ENCODE measurements at places on chromosomes 1 and 21.
A peak's percentile ranks its signal among the peaks of the same experiment; 100 is the strongest.

GRCh38 chr1:178563099-178563820 lies 50.4 kb downstream of the TEX35 start:
- no peak for DNase-seq

GRCh38 chr1:57795886-57796285 lies 372.0 kb upstream of the DAB1 start:
- DNase-seq: no peak

- DNase-seq: no peak
These were observed 2.9 kb downstream of the CRNN start for GRCh38 chr1:152411134-152411533.

DNA sequence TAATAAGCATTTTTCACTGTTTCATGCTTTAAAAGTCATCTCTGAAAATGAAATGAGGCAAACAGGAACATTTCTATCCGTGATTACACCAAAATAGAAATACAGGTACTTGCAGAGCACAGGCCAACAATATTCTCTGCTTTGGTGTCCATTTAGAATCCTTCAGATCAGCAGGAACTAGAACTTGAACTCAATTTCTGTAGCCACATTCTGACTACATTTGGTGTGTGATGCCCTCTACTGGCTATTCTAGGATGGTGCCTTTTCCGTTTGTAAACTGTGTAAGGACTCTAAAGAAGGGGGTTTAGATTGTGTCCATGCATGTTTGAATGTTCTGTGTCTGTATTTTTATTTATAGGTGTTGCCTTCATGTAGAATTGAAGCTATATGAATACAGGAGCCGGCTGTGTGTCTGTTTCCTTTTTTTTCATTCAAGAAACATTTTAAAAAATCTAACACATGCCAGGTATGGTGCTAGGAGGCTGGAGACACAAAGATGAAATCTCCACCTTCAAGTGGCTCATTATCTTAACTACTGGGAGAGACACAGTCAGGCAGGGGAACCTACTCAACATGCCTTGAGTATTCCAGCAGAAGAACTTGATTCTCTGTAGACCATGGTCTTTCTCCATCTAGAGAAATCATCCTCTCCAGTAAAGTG lies 7.6 kb upstream of the ZNF326 start:
- DNase-seq: no peak

GRCh38 chr1:29953961-29954360 lies 717.6 kb downstream of the PTPRU start:
- no peak for DNase-seq

DNA sequence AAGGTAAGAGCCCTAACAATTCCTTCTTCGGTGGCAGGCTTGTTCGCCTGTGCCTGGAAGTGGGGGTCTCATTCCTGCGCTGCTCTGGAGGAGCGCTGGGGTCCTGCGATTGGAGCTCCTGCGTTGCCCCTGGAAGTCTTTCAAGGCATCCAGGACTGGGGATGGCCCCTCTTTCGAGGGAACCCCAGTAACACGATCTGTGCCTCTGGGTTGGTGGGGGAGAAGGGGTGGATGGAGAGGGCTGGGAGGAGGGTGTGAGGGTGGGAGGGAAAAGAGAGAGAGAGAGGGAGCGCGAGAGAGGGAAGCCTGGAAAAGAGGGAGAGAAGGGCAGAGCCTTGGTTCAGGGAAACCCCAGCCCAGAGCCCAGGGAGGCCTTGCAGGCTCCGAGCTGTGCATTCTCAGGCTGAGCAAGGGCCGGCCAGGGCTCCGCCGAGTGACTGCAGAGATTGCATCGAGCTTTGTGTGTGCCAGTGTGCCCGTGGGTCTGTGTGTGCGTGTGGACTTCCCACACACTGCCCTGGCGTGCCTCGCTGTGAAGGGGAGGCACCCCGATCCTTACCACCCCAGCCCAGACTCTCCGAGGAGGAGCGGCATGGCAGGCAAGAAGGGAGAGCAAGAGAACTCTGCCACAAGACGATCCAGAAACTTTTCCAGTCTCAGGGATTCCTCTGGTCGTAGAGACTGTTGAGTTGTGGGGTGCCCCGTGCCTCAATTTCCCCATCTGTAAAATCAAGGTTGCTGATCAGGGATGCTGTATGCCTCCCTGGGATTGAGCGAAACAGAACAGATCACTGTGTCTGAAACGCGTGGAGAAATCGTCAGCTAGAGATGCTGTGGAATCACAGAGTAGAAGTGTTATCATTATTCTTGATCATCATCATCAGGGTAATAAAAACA lies 619 bp downstream of the BCL9 start:
- DNase-seq: peak; percentile 28

GRCh38 chr1:245754463-245754961 lies 599.7 kb downstream of the KIF26B start:
- DNase-seq: no peak

- DNase-seq: no peak
These were observed 70.2 kb upstream of the S1PR1 start for GRCh38 chr1:101166583-101167120.

- DNase-seq: no peak
These were observed 123.3 kb downstream of the PRDM2 start for GRCh38 chr1:13823126-13823880.

DNA sequence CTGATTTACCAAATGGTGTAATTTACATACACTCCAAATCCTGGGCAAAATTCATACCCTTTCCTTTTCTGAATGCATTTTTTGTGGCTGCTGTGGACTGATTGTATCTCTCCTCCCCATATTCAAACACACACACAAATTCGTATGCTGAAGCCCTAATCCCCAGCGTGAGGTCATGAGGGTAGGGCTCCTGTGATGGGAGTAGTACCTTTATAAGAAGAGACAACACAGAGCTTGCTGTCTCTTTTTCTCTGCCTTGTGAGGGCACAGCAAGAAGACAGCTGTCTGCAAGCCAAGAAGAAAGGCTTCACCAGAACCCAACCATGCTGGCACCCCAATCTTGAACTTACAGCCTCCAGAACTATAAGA lies 24.4 kb downstream of the DUSP10 start:
- no peak for DNase-seq

DNA sequence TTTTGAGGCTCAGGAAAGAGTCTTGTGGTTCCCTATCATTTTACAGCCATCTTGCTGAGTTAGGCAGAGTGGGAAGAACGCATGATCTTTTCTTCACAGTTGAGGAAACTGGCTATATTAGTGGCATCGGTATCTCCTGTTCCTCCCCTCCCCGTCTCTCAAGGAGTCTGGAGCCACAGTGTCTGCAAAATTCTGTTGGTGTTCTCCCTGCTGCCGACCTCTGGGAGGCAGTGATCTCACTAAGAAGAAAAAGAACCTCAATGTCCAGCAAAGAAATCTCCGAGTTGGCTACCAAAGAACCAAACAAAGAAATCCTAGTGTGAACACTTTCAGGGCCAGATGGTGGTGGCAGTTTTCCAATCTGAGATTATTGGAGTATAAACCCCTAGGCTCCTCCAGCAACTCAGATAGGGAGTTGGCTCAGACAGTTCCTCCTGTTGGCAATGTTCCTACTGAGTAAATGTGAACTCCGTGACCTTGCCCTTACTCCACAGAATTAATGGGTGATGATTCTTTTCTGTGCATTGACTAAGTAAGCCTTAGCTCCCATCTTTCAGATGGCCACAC lies 41.2 kb downstream of the PRAMEF20 start:
- DNase-seq: no peak

DNA sequence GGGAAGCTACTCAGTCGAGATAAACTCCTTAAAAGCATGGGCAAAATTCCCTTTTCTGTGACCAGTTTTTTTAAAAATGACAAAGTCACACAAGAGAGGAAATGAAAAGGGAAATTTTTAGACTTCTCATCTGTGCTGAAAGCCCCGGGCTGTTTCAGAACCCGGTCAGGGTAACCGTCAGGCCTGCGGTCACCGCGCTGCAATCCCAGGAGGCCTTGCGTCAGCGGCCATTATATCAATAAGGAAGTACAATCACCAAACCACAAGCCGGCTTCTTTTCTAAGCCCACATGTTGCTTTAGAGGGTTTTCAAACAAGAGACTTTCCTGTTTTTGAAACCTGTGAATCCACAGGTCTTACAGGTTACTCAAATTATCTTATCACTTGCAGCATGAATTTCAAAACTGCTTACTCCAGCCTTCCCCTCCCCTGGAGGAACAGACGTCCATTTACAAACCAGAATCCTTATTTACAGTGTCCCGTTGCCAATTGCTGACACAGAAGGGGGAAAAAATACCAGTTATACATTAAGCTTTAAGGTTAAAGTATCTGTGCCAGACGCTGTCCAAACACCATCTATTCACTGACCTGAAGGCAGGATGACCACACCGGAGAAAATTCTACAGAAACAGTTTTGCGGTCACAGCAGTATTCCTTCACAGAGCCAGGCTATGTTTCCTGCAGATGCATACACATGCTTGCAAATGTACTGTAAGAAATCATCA lies 165.3 kb downstream of the TOMM20 start:
- DNase-seq: peak; percentile 87

DNA sequence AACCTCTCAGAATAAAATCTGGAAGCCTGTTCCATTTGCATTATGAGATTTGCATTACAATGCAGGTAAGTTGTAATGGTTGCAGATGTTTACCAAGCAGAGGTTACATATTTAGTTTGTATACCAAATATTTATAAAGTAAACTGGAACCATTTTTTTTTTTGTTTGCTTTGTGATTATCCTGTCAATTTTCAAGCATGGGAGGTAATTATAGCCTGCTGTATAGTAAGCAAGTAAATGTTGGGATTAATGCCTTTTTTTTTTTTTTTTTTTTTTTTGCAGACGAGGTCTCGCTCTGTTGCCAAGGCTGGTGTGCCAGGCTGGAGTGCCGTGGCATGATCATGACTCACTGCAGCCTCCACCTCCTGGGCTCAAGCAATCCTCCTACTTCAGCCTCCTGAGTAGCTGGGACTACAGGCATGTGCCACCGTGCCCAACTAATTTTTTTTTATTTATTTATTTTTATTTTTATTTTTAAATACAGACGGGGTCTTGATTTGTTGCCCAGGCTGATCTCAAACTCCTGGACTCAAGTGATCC lies 21.0 kb downstream of the NFYC start:
- DNase-seq: no peak

- no peak for DNase-seq
These were observed 243.7 kb downstream of the NPHP4 start for GRCh38 chr1:5748286-5749225.

GRCh38 chr1:44903011-44903680 lies 60.1 kb upstream of the PTCH2 start:
- DNase-seq: no peak

GRCh38 chr1:110879758-110880606 lies 7.0 kb downstream of the CD53 start:
- DNase-seq: peak; percentile 32

GRCh38 chr21:16538405-16538804 lies 808.6 kb downstream of the USP25 start:
- DNase-seq: no peak

- no peak for DNase-seq
These were observed 18.6 kb downstream of the CD247 start for GRCh38 chr1:167499664-167500101.

- no peak for DNase-seq
These were observed 32.0 kb downstream of the TTC39A start for GRCh38 chr1:51298322-51298705.

- DNase-seq: peak; percentile 31
These were observed 47.8 kb downstream of the ITPKB start for GRCh38 chr1:226691247-226691646.

GRCh38 chr1:12527564-12527963 lies 90.4 kb downstream of the DHRS3 start:
- DNase-seq: no peak

GRCh38 chr21:18117176-18117575 lies 127.5 kb upstream of the CHODL start:
- DNase-seq: no peak

GRCh38 chr1:245108246-245108645 lies 46.5 kb upstream of the KIF26B start:
- DNase-seq: no peak

- DNase-seq: no peak
These were observed 17.2 kb downstream of the DPYD start for GRCh38 chr1:97903626-97904025.
